ENCODE measurements at places on chromosomes 5 and 9.
A peak's percentile ranks its signal among the peaks of the same experiment; 100 is the strongest.

DNA sequence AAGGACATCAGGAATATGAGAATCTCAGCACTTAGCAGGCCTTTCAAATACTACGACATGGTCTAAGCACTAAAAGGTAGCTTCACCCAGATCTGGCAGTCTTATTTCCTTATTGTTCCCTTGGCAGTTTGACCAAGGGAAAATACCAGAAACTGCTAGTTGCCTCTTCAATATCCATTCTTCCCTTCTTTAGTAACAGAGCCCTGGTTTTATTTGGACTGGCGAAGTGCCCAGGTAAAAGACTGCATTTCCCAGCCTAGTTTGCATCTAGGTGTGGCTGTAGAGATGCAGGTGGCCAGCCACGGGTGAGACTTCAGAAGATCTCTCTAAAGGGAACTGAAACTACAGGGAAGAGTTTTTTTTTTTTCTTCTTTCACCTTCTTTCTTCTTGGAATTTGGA lies 21.6 kb downstream of the DMRT2 start:
- no peak for DNase-seq

GRCh38 chr9:98192503-98193335 lies at the start of gene CORO2A:
Gene CORO2A (minus strand): TSS chr9:98192637. CDS start chr9:98157660, 34,977 bp downstream.
- peak; percentile 72 for DNase-seq

DNA sequence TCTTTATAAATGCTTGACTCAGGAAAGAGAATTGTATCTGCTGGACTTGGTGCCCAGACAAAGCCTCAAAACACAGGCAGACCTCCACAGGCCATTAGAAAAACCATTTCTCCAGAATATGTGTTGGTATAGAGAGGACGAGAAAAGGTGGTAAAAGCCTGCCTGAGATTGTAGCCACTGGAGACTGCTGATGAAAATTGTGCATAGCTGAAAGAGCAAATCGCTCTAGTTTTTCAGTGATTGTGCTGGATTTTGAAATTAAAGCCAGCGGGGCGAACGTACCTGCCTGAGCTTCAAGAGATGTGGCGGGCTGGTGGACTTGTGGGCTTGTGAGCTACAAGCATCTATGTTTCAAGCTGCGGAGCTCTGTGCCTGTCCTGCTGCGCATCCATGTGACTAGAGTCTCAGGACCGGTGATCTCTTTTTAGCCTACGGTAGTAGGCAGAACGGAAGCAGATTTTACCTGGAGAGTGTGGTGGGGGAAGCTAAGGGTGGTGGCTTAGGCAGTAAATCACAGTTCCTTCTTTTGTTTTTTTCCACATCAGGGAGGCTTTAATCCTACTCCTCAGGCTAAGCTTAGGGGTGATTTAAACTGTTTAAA lies 193.6 kb downstream of the SREK1 start:
- DNase-seq: no peak

DNA sequence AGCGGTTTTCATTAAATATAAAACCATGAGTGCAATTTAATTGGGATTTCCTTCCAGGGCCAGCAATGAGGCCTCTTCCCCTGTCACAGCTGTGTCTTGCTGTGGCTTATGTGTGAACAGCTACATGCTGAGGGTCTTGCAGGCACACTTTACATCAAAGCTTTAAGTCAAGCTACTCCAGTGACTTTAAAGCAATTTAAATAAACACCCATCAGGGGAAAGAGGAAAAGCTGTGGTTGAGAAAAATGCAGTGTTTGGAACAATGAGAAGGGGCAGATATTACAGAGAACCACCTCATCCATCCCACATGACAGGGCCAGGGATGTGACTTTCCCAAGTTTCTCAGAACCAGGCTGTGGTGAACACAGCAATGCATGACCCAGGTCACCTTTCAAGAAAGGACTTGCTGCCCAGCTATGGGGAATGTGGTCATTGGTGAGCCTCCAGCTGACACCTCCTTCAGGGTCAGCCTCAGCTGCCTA lies 115.9 kb upstream of the LPAR1 start:
- DNase-seq: no peak

GRCh38 chr9:129052592-129052991 lies 16.2 kb downstream of the MIGA2 start:
- DNase-seq: no peak

GRCh38 chr5:79512471-79513307 lies 1.2 kb downstream of the HOMER1 start:
- peak; percentile 23 for DNase-seq

DNA sequence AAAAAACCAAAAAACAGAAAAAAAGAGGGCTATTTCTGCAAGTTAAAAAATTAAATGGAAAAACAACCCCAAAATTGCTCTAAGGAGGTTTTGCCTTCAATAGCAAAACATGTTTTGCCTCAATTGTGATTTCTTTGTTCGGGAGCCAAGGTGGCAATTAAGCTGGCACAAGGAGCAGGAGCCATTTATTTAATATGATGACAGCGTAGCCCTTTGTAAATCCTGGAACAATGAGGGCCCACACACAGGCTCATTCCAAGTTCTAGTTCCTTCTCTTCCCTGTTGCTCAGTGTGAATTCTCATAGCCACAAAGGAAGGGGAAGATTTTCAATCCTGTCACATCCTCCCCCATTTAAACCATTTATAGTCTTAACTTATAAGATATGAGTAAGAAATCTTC lies 353.2 kb downstream of the PDE4D start:
- DNase-seq: no peak

DNA sequence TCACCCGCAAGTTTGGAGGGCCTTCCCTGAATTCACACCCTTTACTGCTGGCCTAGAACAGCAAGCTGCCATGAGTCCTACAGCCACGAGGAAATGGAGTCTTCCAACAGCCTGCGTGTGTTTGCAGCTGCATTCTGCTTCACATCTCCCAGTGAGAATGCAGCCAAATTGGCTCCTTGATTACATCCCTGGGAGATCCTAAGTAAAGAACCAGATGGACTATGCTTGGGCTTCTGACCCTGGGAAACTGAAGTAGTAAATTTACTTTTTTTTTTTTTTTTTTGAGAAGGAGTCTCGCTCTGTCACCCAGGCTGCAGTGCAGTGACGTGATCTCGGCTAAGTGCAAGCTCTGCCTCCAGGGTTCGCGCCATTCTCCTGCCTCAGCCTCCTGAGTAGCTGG lies 617.0 kb upstream of the CDH18 start:
- DNase-seq: no peak

- DNase-seq: no peak
Observed at GRCh38 chr9:4935001-4935672, 49.9 kb upstream of the JAK2 start.

DNA sequence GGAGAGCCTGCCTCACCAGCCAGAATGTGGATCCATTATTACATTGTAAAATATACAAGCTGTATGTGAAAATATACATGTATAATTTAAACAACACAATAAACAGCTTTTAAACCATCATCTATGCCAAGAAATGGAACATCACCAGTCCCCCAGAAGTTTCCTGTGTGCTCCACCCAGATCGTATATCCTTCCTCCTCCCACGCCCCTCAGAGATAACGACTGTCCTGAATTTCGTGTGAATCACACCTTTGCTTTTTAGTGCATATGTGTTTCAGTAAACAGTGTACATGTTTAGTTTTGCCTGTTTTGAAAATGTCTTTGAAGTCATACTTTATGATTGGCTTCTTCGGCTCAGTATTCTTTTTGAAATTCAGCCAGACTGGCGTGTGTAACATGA lies 134.6 kb upstream of the MYO10 start:
- DNase-seq: no peak

DNA sequence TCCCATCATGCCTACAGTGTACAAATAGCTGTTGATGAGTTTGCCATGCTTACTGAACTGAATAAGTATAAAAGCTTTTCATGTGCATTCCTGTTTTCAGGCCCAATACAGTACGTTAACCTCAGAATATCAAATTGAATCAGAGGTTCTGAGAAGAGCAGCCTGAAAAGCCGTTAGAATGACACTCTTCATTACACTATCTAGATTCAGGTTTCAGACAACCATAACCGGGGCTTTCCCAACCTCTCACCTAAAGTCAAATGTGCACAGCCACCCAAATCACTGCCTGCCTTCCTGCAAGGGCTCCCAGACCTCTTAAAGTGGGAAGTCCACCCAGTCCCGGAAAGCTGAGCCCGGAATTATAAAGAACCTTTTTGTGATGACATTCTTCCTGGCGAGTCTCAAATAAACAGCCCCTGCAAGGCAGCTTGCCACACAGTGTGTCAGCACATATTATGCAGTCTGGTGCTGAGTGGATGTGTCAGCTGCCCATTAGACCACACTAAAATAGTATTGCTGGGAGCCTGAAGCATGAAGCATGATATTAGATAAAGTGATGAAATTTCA lies 245.8 kb downstream of the TLE4 start:
- DNase-seq: no peak

GRCh38 chr9:79880626-79881025 lies 308.9 kb downstream of the TLE4 start:
- DNase-seq: no peak

GRCh38 chr9:131714821-131715220 lies 25.1 kb downstream of the RAPGEF1 start:
- no peak for DNase-seq

Measured in HEK293T (cell line).